ENCODE measurements at places on chromosomes 16 and 17.

GRCh38 chr17:35713069-35713728 is 18.2 kb upstream of the RASL10B start:
- DNase-seq: peak; percentile 23

GRCh38 chr17:3632287-3632686 is 3.8 kb downstream of the SHPK start:
- no peak for DNase-seq

- DNase-seq: no peak
Observed at GRCh38 chr16:55760310-55761001, 72.4 kb downstream of the CES1 start.

GRCh38 chr17:3712811-3713463 is 10.8 kb upstream of the HASPIN start:
- DNase-seq: peak; percentile 97

GRCh38 chr16:69057400-69058378 is 47.8 kb upstream of the HAS3 start:
- DNase-seq: peak; percentile 35

GRCh38 chr17:21454441-21454840 is 78.3 kb downstream of the KCNJ12 start:
- no peak for DNase-seq

GRCh38 chr17:41061964-41062363 is 2.0 kb upstream of the KRTAP2-3 start:
- DNase-seq: no peak

DNA sequence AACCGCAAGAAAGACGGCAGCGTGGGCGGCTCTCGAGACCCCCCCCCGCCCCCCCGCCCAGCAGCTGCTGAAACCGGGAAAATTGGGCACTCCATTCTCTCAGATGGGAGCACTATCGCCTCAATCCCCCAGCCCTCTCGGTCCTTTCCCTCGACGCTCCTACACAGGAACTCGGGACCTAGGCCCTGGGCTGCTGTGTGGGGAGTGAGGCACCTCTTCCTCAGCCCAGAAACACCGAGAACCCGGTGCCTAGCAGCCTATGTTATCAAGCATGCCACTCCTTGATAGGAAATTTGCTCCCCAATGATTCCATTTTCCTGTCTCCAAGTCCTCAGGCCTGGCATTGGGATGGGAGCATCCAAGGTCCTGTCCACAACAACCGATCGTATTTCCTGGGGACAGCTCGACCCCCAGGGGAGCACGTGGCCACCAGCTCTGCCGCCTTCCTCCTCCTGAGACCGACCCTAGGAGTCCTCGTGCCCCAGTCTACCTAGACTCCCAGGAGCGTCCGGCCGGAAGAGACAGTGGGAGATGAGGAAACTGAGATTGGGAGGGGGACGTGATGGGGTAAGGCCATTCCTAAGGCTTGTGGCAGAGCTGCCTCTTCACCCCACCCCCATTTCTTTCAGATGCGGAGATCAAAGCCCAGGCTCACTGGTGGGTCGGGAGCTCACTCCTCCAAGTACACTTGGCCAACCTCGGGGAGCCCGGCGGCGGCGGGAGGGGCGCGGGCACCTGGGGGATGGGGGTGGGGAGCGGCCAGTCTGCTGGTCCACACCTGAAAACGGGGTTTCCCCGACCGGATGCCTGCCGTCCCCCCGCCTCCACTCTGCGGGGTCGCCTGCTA is 17.5 kb upstream of the CBX8 start:
- DNase-seq: no peak

- DNase-seq: no peak
Observed at GRCh38 chr17:61254904-61255303, 144.7 kb upstream of the TBX2 start.

GRCh38 chr16:56513972-56514371 is 5.9 kb downstream of the BBS2 start:
- DNase-seq: peak; percentile 82

GRCh38 chr16:21598701-21599121 is 666 bp upstream of the METTL9 start:
- peak; percentile 60 for DNase-seq
